ENCODE measurements at places on chromosomes 5 and 9.
A peak's percentile ranks its signal among the peaks of the same experiment; 100 is the strongest.

DNA sequence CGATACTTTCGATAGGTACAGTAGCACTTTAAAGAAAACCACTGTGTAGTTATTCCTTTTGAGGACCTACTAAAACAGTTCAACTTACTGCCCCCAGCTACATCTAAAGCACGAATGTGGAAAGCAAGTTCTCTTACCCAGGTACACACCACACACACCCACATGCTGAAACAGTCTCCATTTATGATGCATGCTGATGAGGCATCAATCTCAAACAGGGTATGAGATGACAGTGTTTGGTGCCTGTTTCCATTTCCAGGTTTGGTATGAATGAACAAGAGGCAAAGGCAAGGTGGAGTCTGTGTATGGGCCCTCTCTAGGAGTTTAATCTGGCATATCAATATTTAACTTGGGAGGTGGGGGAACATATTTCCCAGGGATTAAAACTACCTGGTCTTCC lies 13.9 kb downstream of the HMGXB3 start:
- no peak for DNase-seq

DNA sequence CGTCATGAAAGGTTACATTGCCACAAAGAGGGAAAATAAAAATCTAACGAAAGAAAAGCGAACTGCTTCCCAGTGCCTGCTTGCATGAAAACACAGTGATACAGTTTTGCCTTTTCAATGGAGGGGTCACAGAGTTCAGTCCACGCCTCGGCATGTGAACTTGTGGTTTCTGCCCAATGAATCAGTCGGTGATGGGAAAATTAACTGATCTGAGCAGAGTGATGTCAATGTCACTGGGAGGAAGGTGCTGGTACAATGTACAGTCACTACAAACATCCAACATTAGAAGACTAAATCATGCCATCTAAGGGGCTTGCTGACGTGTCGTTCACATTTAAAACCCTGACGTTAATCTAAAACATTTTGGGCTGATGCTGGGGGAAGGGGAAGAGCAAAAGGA lies 151.8 kb upstream of the MSX2 start:
- DNase-seq, result no peak

- no peak for DNase-seq
These were observed 111.2 kb downstream of the LMNB1 start for GRCh38 chr5:126888175-126888574.

- no peak for DNase-seq
These were observed 9.7 kb downstream of the ESM1 start for GRCh38 chr5:54975701-54976100.

- no peak for DNase-seq
These were observed 30.8 kb upstream of the AGGF1 start for GRCh38 chr5:76999451-76999850.

GRCh38 chr5:165538065-165538464 lies 2032.6 kb downstream of the MAT2B start:
- no peak for DNase-seq

- no peak for DNase-seq
These were observed 302.4 kb downstream of the NR3C1 start for GRCh38 chr5:143101121-143101520.

DNA sequence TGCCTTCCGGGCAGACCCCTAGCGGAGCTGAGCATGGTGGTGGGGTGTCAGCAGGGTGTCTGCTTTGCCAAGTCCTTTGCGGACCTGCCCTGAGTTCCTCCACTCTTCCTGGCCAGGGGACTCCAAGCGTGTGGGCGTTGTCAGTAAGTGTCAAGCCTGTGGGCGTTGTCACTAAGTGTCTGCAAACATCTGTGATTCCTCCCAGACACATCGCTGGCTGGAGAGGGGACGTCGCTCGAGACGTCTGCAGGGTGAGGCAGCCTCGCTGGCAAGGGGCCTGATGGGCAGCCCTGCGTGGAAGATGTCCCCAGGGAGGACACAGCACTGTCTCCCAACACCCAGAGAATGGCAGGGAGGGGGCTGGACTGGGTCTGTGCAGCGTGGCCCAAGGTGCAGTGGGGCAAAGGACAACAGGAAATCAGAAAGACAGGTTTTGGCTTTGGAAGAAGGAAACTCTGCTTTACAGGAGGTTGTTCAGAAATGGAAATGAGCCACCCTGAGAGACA lies 28.8 kb downstream of the ADAMTSL2 start:
- DNase-seq, result no peak

GRCh38 chr9:129617167-129617566 lies 3.7 kb downstream of the C9orf50 start:
- peak; percentile 55 for DNase-seq

DNA sequence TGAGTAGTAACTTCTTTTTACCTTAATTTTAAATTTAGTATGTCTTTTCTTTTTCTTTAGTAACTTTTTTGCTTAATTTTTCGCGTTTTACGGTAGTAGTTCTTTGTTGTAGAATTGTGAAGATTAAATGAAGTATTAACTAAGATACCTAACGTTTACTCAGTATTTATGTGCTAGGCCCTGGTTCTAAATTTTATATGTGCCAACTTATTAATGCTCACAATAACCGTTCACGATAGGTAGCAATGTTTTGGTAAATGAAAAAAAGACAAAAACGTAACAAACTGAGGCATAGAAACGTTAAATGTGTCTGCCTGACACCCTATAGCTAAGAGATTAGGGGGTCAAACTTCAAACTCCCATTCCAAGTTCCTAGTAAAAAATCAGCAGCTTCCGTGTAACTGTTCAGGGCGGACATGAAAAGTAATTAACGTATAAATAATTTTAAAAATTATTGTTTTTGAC lies 1.2 kb downstream of the MRPS30 start:
- DNase-seq, result no peak

DNA sequence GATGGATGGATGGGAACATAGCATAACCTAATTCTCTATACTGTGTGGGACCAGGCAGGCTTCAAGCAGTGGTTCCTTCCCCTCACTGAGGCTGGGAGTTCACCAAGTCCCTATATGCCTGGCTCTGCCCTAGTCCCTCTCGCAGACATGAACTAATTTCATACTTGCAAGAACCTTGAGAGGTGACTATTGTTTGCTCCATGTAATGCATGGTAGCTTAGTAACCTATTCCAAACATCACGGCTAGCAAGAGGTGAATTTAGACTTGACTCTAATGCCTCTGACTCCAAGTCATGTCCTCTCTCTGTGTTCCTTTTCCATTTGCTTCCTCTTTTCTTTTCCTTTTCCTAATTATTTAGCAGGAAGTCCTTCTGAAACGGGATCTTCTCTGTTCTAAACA lies 25.9 kb upstream of the ERMP1 start:
- no peak for DNase-seq

- no peak for DNase-seq
These were observed 86.5 kb upstream of the LMX1B start for GRCh38 chr9:126527109-126527825.

DNA sequence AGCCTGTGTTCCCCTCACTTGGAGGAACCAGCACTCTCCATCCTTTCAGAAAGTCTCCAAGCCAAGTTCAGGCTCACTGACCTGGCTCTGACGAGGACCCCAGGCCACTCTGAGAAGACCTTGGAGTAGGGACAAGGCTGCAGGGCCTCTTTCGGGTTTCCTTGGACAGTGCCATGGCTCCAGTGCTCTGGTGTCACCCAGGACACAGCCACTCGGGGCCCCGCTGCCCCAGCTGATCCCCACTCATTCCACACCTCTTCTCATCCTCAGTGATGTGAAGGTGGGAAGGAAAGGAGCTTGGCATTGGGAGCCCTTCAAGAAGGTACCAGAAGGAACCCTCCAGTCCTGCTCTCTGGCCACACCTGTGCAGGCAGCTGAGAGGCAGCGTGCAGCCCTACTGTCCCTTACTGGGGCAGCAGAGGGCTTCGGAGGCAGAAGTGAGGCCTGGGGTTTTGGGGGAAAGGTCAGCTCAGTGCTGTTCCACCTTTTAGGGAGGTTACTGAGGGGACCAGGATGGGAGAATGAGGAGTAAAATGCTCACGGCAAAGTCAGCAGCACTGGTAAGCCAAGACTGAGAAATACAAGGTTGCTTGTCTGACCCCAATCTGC lies 4.7 kb upstream of the NUP214 start:
- no peak for DNase-seq

DNA sequence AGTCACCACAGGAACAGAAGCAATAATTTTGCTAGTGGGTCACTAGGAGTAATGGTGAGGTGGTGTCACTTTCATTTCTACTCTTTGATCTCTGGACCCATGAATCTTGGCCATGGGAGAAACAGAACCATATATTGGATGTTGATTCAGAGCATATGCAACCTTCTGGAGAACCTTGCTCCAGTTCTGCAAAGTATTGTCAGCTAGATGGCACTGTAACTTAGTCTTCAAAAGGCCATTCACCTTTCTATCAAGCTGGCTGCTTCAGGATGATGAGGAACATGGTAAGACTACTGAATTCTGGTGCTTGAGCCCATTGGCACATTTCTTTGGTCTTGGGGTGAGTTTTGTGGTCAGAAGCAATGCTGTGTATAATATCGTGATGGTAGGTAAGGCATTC lies 129.1 kb upstream of the FBN2 start:
- DNase-seq, result peak; percentile 19

DNA sequence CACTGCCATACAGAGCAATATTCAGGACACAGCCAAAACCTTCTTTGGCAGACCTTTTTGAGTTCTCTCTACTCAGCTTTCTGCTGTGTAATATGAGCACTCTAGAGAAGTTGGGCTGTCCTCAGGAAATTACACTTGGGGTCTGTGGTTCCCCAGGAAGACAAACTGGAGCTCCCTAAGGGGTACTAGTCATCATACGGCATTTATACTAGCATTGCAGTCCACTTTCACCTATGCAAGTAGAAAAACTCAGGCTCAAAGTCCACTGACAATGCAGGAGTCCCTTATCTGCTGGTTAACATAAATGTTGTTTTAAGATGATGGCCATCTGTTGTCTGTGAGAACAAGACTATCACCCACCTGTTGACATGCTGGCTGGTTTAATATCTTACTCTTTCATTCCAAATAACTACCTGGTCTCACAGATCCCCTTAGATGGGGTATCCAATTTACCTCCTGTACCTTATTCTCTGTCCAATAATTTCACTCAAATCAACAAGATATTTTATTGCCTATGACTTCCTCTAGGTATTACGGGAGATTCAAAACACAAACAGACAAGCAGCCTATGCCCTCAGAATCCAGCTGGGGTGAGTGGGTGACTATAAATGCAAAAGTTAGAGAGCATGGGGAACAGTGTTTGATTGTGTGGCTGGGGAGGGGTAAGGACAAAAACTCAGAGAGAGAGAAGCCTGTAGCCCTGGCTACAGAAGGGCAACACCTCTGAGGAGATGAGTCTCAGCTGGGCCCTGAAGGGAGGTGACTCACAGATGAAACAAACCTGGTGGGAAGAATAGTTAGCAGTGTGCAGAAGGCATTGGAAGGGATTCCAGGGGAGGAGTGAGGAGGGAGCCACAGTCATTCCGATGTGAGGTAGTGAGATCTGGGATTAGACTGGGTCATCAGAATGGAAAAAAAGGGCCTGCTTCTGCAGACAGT lies 10.2 kb downstream of the DOCK8 start:
- no peak for DNase-seq

GRCh38 chr9:21993893-21994555 lies at the start of gene CDKN2A:
Gene CDKN2A (minus strand): TSS chr9:21994392.
- DNase-seq, result peak; percentile 69

DNA sequence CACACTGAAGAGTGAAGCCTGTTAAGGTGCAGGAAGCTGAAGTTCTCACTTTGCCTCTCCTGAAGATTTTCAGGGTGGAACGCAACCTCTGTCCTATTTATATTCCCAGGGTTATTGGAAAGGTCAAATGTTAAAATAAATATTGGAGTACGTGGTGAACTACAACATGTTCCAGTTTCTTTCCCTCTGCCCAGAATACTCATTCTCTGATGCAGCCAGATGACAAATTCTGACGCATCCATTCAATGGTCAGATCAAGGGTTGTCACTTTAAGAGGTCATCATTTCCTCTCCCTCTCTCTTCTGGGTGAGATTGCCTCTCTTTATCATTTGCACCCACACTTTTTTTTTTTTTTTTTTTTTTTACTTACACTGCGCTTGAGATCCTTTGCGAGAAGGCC lies 277.1 kb downstream of the BRINP1 start:
- no peak for DNase-seq

GRCh38 chr5:158861366-158861765 lies 238.3 kb downstream of the EBF1 start:
- DNase-seq, result no peak

- no peak for DNase-seq
These were observed 282.2 kb downstream of the MED10 start for GRCh38 chr5:6096101-6096500.

DNA sequence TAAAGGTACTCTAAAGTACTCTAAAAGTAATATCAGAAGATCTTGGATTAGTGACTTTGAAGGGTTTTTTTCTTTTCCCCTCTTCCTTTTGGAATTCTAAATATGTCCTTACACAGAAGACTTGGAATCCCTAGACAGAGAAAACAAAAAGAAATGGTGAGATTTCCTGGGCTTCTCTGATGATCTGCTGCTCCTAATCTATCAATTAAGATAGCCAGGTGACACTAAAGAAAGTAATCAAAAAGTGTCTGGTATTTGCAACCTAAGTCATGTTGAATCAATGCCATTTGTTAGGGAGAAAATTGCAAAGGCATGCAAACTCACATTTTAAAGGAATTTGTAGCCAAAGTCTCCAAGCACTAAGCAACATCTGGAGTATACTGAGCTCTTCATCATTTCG lies 29.5 kb upstream of the MYO10 start:
- DNase-seq, result peak; percentile 16

DNA sequence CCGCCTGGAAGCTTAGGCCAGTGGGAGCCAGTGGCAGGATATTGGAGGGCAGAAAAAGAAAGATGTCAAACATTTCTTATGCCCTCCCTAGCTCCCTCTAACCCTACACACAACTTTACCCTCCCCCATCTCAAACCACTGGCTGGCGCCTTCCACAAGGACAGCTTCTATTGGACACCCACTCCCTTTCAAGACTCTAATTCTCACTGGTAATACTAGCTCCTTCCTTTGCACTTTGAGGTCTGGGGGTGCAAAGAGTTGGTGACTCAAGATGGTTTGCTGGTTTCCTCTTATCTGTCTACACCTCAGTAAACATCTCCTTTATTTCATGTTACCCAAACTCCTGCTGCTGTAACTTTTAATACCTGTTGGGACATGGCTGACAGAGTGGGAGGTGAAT lies 11.6 kb upstream of the ITGA1 start:
- DNase-seq, result no peak

- no peak for DNase-seq
These were observed 257.8 kb downstream of the KIAA0825 start for GRCh38 chr5:94360382-94361130.

DNA sequence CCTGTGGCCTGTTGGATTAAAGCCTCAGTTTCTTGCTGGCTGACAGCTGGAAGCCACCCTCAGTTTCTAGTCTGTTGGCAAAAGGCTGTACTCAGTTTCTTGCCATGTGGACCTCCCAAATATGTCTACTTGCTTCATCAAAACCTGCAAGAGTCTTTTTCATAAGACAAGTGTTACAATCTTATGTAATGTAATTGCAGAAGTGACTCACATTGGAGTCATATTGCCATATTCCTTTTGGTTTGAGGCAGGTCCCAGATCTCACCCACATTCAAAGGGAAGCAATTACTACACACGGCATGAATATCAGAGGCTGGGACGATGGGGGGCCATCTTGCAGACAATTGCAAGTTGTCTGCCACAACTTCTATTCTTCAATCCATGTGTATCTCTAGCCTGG lies 286.7 kb upstream of the IL12B start:
- DNase-seq, result no peak

Data from neural progenitor cell (in vitro differentiated cells).